Amniotic stem cell (primary cell): ENCODE measurements at places on chromosomes 3 and 15.

GRCh38 chr3:114323546-114324254 lies 29.9 kb downstream of the TIGIT start:
- DNase-seq = no peak

DNA sequence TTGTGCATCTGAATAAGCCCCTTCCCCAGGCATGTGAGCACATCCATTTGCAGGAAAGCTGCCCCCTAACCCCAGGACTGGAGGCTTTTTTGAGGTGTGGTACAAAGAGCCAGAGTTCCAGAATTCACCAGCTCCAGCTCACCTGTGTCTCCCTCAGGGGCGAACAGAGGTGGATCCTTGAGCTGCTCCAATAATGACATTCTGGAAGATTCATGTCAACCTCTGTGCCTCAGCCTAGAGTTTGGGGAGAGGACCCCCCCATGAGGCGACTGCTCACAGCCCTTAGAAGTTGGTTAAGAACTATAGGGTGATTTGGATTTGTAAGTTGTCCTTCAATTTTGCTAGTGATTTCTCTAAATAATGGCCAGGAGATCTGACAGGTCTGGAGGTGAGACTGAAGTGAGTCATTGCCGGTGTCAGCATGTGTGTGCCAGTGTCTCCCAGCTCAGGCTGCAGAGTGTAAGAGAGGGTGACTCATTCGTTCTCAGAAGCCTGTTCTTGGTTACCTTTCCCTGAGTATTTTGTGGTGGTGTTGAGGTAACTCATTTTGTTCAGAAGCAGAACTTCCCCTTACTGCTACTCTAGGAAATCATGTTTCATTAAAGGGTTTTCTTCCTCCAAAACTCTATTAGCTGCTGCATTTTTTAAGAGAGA lies 136.9 kb upstream of the TOPAZ1 start:
- peak; percentile 37 for DNase-seq

- no peak for DNase-seq
Observed at GRCh38 chr15:81547521-81548132, 173.6 kb upstream of the TMC3 start.

- DNase-seq = no peak
Observed at GRCh38 chr15:91866971-91867372, 13.5 kb downstream of the SLCO3A1 start.

DNA sequence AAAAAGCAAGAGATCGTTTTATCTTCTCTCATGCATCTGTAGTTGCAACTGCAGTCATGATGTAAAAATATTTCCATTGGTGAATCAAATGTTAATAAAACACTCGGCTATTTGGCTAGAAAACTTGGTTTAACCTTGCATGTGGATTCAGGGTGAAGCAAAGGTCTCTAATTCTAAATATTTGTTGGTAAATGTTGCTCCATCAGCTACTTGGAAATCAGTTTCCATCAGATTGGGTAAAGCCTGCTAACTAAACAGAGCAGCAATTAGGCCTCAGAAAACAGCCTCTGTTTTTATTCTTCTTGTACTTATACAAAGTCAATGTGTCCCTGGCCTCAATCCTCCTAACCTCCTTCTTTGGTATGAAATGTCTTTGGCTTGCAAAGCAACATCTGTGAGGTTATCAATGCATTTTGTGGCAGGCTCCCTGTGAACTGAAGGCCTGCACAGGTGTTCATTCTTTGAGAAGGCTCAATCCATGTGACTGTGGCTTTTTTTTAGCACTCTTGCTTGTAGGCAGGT lies 312.3 kb downstream of the WDR72 start:
- DNase-seq = no peak

DNA sequence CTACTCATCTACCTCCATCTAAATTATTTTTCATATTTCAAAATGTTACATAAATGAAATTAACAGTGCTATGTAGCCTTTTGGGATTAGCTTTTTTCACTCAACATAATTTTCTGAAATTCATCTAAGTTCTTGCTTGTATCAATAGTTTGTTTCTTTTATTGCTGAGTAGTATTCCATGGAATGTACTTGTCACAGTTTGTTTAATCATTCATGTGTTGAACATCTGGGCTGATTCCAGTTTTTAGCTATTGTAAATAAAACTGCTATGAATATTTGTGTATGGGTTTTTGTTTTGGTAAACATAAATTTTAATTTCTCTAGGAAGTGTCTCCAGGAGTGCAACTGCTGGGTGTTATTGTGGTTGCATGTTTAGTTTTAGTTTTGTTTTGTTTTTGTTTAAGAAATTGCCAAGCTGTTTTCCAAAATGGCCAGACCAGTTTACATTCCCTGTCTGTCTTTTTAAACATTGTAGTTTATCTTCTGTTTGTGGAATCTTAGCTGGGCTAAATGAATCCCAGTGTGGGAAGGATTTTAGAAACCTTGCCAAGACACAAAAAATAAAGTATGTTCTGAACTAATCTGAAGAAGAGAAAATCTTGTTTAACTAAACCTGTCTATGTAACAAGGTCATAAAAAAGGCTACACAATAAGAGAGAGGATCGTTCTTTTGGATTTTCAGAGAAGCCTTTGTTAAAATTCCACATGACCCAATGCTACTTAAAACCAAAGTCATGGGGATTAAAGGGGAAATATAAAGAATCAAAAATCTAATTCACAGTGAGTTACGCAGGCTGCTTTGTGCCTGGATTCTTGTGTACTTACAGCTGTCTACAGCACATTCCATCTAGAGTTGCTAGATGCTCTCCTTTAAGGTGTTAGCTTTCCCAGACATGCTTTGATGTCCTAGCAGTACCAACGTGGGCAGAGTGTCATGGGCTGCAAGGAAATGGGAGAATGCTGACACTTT lies 129.2 kb upstream of the SUCLG2 start:
- DNase-seq = no peak

DNA sequence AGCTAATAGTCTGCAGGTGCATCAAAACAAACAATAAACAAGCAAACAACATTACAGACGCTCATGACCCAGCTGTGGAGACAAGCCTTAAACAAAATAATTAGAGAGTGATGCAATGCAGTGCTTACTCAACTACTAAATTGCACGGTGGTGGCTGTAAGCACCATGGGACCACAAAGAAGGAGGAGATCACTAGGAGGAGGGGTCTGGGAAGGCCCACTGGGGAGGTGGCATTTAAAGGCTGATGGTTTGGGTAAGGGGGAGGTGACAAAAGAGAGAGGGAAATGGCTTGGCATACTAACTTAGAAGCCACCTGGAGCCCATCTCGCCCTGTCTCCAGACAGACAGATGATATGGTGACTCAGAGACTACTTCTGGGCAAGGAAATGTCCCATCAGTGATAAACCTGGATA lies 516.7 kb downstream of the FOXP1 start:
- no peak for DNase-seq

- DNase-seq = no peak
Observed at GRCh38 chr3:67550541-67550940, 103.9 kb downstream of the SUCLG2 start.

DNA sequence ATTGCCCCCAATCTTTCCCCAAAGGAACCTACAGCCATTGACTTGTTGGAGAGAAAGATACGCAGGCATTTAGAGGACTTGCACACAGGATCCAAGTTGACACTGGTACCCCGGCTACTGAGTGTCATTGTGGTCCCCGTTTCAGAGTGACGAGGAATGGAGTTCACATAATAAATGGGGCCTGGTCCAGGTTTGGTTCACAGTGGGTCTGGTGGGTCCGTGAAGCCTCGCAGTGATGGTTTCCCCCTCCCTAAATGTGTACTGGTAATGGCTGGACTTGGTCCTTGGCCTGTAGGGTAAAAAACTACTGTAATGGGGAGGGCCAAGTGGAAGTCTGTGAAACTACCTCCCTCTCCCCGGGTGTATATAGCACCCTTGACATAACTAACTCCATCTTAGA lies 232.1 kb upstream of the LYSMD4 start:
- no peak for DNase-seq

DNA sequence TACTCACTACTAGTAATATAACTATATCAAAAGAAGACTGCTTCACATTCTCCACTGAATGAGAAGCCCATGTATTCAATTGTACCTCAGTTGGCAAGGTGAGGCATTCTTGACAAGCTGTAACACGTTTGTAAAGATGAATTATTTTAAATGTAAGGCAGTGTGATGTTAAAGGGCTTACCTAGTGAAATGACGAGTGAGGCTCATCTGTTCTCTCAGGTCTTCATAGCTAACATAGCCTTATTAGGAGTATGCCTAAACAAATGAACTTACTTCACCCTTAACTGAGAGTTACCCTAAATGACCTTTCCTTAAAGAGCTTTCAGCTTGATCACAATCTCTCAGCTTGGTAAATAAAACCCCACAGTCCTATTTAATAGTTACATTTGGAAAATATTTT lies 127.3 kb downstream of the FEZF2 start:
- DNase-seq = no peak

DNA sequence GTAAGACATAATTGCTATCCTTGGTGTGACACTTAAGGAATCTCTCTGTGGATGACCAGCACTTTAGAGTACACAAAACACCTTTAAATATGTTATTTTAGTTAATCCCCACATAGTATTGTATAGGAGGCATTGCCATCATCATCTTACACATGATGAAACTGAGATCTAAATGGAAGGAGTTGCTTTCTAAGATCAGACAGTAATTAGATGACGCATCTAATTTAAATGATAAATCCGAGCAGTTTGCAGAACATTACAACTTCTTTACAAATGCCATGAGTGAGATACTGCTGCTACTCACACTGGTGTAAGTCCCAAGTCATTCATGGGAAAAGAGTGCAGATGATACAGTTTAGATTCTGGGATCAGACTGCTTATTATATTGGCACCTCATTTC lies 431.9 kb downstream of the MFSD1 start:
- no peak for DNase-seq

- peak; percentile 35 for DNase-seq
Observed at GRCh38 chr3:52238761-52239701, at the start of gene TWF2. TSS of gene TWF2 (minus strand) at chr3:52239158. CDS start at chr3:52239016, 142 bp downstream.

GRCh38 chr3:125141596-125142419 lies 70.7 kb downstream of the SLC12A8 start:
- no peak for DNase-seq

DNA sequence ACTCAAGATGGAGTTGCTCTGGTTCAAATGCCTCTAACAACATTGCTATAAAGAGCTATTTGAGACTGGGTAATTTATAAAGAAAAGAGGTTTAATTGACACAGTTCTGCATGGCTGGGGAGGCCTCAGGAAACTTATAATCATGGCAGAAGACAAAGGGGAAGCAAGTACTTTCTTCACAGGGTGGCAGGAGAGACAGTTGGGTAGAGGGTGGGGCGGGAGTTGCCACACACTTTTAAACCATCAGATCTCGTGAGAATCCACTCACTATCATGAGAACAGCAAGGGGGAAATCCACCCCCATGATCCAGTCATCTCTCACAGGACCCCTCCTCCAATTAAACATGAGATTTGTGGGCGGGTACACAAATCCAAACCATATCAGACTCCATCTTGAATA lies 30.7 kb downstream of the MAP2K5 start:
- DNase-seq = no peak

GRCh38 chr15:63595065-63595464 lies 2.1 kb upstream of the FBXL22 start:
- no peak for DNase-seq

DNA sequence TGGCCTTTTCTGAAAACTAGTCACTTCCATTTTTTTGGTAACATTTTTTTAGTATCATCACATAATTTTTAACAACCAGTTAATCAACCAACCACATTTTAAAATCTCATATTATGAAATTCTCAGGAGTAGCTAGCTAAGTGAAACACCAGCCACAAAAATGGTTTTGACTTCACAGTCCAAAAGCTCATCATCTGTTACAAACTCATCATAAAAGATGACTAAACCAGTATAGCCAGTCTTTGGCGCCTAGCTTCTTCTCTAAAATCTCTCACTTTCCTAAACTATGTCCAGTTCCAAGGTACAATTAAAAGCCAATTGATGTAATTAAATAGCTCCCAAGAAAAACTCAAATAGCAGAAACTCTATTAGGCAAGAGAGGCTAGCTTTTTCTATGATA lies 88.2 kb upstream of the ZNF385D start:
- no peak for DNase-seq

- DNase-seq = no peak
Observed at GRCh38 chr3:76063811-76064210, 278.5 kb upstream of the ZNF717 start.

GRCh38 chr3:46935168-46935858 lies 41.2 kb downstream of the CCDC12 start:
- DNase-seq = peak; percentile 96

- no peak for DNase-seq
Observed at GRCh38 chr3:53255423-53255774, 423 bp downstream of the TKT start.

DNA sequence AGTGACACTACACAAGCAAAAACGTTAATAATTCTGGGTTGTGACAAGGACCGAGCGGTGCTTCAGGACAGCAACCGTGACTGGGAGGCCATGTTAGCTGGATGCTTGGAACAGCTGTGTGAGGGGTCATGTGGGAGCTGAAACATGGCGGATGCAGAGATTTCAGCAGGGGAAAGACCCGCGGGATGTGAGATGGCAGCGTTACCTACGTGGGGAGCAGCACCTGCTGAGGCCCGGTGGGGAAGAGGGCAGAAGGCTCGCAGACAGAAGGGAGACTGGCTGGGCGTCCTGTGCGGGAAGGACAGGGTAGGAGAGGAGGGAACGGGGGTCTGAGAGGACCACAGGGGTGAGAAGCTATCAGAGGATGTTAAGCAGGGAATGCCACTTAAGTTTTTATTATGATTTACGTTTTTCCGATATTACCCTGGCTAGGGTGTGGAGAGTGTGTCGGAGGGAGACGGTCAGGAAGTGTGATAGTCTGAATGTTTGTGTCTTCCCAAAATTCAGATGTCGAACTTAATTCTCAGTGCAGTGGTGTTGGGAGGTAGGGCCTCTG lies 228.8 kb upstream of the LYSMD4 start:
- DNase-seq = no peak

GRCh38 chr15:73688455-73688854 lies 4.3 kb downstream of the CD276 start:
- DNase-seq = no peak

DNA sequence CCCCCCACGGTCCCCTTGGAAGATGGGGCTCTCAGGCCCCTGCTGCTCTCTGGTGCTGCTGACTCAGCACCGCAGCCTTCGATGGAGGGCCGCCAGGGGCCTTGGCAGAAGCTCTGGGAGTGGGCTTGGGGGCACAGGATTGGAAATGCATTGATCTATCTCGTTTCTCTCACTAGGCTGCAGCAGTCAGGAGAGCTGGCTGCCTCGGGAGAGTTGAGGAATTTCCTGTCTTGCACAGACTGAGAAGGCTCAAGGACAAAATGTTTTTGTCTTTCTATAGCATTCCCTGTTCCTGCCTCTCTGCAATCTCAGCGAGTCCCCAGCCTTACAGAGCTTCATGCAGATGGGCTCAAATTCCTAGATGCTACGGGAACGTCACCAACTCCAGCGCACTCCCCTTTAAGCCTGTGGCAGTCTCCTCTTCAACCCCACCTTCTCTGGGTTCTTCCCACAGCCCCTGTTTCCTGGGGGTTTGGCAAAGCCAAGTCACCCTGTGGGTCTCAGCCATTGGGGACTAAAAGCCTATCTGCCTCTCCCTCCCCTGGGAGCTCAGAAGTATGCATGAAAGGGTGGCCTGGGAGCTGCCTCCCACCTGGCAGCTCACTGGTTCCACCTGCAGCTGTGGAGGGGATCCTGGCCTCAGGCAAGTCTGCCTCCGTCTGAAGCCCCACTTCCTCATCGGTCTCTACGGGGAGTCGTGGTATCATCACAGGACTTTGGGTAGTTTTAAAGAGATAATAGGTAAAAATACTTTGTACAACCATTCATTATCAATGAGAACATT lies 127.4 kb upstream of the HACD2 start:
- DNase-seq = no peak

GRCh38 chr3:134361162-134361835 lies 12.9 kb downstream of the AMOTL2 start:
- DNase-seq = no peak
